ENCODE measurements at places on chromosomes 1 and 21. TPM values are rescaled to one million over a fixed set of nuclear protein-coding genes. Genes with fewer than 3 reads are reported as not detected.

- no peak for DNase-seq
Observed at GRCh38 chr1:12643785-12644184, at the start of gene AADACL4. Gene AADACL4, plus strand, starts transcription at chr1:12644085. Its CDS starts 462 bp downstream, at chr1:12644547.

DNA sequence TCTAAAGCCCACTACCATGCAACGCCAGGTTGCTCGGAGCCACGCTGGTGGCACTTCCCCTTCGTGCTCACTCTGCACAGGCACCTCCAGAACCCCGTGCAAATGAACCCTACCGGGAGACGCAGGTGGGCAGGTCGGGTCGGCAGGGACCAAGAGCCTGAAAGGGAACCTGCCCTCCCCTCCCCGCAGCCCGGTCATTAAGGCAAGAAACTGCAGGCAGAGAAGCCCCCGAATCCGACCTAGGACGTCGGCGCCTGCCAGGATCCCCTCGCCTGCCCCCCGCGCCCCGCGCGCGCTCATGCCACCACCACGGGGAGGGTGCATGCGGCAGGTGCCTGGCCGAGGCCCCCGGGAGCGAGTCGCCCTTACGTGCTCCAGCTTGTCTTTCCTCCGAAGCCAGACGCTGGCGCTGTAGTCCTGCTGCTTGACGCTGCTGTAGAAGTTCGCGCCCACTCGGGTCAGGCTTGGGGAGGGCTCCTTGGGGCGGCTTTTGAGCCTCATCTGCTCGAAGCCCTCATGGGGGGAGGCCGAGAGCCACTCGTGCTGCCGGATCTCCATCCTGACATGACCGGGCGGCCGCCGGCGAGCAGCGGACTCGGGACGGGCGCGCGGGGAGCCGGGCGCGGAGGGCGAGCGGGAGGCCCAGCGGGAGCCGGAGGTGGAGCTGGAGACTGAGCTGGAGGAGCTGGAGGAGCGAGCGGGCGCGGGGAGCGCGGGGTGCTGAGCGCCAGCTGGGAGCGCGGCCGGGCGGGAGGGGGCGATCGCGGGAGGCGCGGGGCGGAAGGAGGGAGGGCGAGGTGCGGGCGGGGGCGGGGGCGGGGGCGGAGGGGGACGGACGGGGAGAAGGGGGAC, 552 bp downstream of the PLD5 start:
- peak; percentile 67 for DNase-seq

DNA sequence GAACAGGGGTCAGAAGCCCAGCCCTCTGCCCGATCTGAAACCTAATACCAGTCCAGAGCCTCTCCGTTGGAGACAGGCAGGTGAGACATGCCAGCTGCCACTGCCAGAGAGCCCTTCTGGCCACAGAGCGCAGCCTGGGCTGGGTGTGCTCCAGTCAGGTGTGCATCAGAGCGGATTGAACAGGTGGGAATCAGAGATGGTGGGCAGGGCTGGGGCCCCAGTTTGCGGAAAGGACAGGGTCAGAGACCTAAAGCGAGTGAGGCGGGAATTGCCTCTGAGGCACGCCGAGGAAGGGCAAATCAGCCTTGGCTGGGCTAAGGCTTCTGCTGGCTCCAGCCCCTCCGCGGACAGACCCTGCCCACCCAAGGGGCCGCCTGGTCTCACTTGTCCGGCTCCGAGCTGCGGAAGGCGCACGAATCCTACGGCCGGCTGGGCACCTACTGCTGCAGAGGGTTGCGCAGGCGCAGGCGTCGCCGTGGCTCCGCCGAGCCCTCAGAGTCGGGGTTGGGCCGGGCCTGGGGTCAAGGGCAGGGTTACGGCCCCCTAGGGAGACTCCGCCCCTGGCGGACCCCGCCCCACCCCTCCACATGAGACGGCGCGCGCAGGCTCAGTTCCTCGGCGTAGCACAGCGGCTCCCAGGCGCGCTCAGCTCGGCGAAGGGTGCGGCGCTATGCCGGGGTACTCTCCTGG, 10.3 kb downstream of the CPLANE2 start:
- DNase-seq = no peak

DNA sequence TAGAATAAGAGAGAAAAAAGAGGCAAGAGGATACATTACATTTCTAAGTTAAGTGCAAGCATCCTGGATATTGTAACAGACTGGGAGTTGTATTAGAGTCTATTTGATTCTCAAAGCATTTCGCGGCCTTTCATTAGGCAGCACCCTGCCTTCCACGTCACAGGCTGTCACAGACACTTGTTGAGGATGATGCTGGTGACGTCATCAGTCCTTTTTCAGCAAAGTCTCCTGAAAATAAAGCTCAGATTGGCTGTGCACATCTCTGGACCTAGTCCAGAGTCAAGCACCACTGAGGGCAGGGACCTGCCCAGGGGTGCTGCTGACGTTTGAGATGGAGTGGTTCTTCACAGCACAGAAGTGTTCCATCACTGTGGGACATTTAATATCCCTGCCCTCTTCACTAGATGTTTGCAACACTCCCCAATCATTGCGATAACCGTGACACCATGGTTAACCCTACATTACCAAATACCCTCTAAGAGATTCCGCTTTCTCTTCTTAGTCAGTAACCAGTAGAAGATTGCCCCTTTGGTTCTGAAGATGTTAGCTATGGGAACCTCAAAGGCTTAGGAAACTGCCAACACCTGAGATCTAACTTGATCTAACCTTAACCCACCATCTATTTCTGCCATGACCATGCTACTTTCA, 72.7 kb upstream of the F3 start:
- no peak for DNase-seq

- DNase-seq = no peak
Observed at GRCh38 chr1:224238756-224239155, 55.7 kb downstream of the DEGS1 start.

- DNase-seq = no peak
Observed at GRCh38 chr1:218394416-218394815, 49.3 kb downstream of the TGFB2 start.

DNA sequence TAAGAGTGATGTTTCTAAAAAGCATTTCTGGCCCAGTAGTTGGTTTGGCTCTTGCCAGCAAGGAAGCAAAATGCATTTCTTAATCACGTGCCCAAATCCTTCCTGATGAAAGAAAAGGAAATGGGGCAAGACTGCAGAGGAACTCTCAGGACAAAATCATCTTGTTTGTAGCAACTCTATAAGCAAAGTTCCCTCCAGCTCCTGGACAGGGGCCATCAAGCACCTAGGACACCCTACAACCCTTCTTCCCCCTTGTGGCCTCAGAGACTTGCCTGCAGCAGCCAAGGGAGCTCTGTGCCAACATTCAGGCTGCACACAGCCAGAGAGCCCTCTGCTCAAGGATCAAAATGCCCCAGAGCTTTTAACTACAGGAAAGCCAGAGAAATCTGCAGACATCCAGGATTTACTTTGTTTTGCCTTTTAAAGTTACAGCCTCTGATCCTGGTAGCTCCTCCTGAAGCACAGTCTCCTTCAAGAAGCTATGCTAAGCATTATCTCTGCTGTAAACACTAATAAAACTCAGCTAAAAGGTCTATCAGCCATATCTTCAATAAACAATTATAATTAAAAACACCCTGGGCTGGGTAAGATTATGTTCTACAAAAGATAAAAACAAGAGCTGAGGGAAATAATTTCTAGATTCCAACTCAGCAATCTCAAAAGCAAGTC, 105.0 kb downstream of the KIAA0319L start:
- no peak for DNase-seq

DNA sequence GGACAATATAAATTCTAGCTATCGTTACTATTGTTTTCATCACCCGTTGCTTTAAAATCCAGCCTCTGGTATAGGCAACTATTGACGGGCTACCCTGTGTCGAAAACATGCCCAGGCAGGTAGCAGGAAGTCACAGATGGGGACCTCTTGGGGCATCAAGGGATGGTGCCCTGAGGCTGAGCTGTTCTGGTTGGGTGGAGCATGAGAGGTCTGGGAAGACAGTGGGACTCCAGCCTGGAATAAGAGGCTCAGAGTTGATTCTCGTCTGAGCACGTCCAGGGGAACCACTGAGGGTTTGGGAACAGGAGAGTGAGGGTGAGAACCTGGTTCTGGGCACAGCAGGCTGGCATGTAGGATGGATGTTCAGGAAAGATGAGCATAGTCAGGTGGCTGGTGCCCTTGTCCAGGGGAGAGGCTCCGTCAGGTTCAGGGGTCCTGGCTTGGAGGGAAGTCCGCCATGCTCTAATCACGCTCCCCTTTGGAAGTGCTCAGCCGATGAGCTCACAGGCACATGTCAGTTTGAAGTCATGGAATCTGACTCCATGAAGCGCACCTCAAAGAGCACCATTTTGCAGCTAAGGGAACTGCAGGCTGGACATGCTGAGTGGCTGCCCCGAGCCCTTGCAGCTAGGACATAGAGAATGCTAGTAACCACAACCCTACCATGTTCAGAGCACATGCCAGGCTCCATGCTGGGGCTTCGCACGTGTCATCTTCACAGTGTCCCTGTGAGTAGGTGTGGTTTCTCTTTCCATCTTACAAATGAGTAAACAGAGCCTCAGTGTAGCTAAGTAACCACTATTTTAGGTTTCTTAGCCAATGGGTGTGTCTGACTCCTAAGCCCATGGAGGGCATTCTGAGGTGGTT, 21.0 kb downstream of the PCSK9 start:
- no peak for DNase-seq

GRCh38 chr1:109794319-109795132, 30.8 kb upstream of the EPS8L3 start:
- DNase-seq = no peak

DNA sequence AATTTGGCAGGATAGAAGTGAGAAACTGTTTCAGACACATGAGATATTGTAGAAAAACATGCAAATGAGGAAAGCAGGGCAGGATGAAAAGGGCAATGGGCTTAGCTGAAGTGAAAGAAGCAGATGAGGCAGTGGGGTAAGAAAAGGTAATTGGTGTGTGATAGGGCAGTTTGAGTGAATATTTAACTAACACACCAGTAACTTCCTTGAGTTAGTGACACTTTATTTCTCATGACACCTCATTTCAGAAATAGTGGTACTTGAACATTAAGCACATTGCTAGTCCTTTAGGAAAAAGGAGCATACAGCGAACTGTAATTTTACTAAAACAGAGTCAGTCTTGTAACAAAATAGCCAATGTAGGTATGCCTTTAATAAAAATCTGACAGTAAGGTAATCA, 415.0 kb downstream of the DPYD start:
- DNase-seq = no peak

- no peak for DNase-seq
Observed at GRCh38 chr1:42328916-42329496, 6.0 kb downstream of the FOXJ3 start.

- DNase-seq = no peak
Observed at GRCh38 chr1:239647045-239647444, 260.7 kb downstream of the CHRM3 start.

DNA sequence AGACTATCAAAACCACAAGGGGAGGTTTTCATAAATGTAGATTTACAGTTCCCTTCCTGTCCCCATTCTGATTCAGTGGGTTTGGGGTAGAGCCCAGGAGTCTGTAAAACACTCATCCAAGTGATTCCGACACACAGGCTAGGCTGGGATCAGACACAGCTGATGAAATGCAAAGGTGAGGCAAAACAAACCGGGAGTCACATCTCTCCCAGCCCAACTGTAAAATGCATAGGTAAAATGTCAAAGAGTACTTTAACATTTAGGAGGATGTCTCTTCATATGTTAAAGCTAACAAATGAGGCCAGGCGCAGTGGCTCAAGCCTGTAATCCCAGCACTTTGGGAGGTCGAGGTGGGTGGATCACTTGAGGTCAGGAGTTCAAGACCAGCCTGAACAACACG, 45.0 kb downstream of the ZNF281 start:
- no peak for DNase-seq

GRCh38 chr1:175648927-175649326, 94.5 kb downstream of the TNR start:
- DNase-seq = no peak

GRCh38 chr1:76511558-76512179, 355.6 kb upstream of the ST6GALNAC5 start:
- no peak for DNase-seq

- no peak for DNase-seq
Observed at GRCh38 chr1:161200992-161201835, 953 bp upstream of the NDUFS2 start.

GRCh38 chr1:115090956-115091355, 1.7 kb upstream of the TSPAN2 start:
- DNase-seq = no peak

DNA sequence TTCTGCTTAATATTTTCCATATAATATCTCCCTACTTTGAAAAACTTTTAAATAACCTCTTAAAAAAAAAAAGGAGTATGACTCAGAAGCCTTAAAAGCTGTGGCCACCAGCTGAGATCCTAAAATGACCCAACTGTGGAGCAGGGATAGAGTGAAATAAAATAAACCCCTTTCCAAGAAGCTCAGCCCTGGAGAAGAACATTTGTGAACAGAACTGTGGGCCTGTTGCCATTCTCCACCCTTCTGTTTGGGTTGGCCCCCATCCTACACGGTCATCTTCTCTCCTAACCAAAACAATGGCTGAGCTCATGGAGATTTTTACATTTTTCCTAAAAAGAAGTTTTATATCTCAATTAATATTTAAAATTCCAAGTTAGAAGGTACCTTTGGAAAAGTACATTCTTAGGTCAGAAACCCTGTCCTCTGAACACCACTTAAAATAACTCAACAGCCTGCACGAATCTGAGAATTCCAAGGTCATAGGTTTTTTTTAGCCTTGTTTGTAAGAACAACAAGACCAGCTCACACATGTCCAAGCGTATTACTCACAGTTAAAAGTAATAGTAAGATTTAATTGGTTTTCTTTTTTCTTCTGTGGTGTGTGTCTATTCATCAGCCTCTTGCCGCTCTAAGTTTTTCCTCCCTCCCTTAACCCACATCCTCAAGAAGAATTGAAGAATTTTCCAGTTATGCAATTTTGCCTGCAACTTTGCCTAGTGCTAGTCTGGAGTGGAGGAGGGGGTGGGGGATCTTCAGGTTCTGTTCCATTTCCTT, 107.7 kb upstream of the ERRFI1 start:
- peak; percentile 72 for DNase-seq

GRCh38 chr1:61343734-61344420, 261.5 kb downstream of the NFIA start:
- no peak for DNase-seq

LAMC1 gene
- total RNA-seq = 138 TPM

SRRM1 gene
- total RNA-seq = 6.1 TPM

AADACL4 gene
- total RNA-seq = not detected

DMRTA2 gene
- not detected for total RNA-seq

NOC2L gene
- 140 TPM for total RNA-seq

IFNLR1 gene
- total RNA-seq = 0.17 TPM

C1orf122 gene
- total RNA-seq = 123 TPM

SH3D21 gene
- 2.2 TPM for total RNA-seq

CELF3 gene
- not detected for total RNA-seq

PTCH2 gene
- not detected for total RNA-seq
